Tibial nerve (tissue), 4 donors: ENCODE measurements at places on chromosomes 5 and 9.

- H3K27ac ChIP-seq: no peak overlapping the region
- no peak for DNase-seq
- H3K36me3 ChIP-seq: no peaks in the 10 kb centered on the region
- H3K27me3 ChIP-seq: no peaks in the 10 kb centered on the region
- H3K4me1 ChIP-seq: no peaks in the 10 kb centered on the region
These were observed 5.5 kb downstream of the SLC25A2 start for GRCh38 chr5:141298376-141298775.

GRCh38 chr5:131413605-131414559 lies 150.0 kb downstream of the CDC42SE2 start:
- H3K36me3 ChIP-seq: no peaks in the 10 kb centered on the region
- peaks cover 5% of the 10 kb centered on the region for H3K4me1 ChIP-seq
- DNase-seq: no peak
- no peak overlapping the region for H3K4me3 ChIP-seq
- no peak overlapping the region for H3K27ac ChIP-seq

DNA sequence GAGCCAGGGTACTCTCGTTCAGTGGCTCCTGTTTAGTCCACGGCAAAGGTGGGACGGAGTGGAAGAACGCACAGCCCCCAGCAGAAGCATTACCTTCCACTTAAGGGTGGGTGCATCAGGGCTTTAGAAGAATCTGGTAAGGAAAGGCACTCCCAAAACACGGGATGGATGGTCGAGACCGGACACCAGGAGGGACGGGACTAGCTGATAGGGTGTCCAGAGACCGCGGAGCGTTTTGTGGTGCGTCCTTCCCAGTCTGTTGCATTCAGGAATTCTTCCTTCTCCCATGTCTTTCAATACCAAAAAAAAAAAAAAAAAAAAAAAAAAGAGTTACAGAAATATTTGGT lies 545 bp upstream of the CTSV start:
- peaks cover 6% of the 10 kb centered on the region for H3K4me1 ChIP-seq
- no peaks in the 10 kb centered on the region for H3K36me3 ChIP-seq
- H3K4me3 ChIP-seq: peak overlapping the region; percentile 31
- peaks cover 17% of the 10 kb centered on the region for H3K27me3 ChIP-seq
- H3K27ac ChIP-seq: peak overlapping the region; percentile 35

GRCh38 chr9:134693641-134694367 lies 52.2 kb downstream of the COL5A1 start:
- H3K4me3 ChIP-seq: no peak overlapping the region
- H3K36me3 ChIP-seq: peaks cover 20% of the 10 kb centered on the region
- H3K4me1 ChIP-seq: no peaks in the 10 kb centered on the region
- no peak for DNase-seq

GRCh38 chr9:113590991-113591898 lies 127.7 kb downstream of the RGS3 start:
- H3K4me3 ChIP-seq: no peak overlapping the region
- peaks cover 48% of the 10 kb centered on the region for H3K4me1 ChIP-seq
- DNase-seq: peak; percentile 87
- no peak overlapping the region for H3K27ac ChIP-seq

DNA sequence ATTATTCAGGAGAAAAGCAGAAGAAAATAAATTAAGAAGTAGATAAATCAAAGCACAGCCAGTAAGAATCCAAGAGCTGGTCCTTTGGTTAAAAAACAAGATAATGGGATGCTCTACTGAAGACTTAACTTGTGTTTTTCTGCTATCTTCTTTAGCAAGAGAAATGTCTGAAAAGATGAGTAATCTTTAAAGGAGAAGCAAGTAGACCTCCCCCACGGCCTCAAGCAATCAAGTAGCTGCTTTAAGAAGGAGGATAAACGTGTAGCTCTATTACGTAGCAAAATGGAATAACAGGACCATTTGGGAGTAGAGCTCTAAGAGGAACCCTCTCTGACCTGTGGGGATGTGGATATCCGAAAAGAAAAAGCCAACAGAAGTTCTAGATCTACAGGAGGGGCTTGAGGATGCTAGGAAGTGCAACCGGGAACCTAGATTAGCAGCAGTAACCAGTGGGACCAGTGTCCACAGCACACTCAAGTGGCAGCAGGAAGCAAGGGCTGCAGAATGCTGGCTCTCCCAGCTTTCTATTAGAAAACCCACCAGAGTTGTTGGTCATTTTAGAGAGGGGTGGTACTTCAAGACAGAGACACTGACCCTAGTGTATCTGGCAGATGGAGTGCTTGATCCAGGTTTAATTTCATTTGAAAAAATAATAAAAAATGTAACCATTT lies 185.4 kb downstream of the GABBR2 start:
- no peaks in the 10 kb centered on the region for H3K4me1 ChIP-seq
- no peak for DNase-seq
- H3K27ac ChIP-seq: no peak overlapping the region
- H3K4me3 ChIP-seq: no peak overlapping the region
- H3K27me3 ChIP-seq: no peaks in the 10 kb centered on the region
- no peaks in the 10 kb centered on the region for H3K36me3 ChIP-seq
